ENCODE measurements at places on chromosomes 7 and 10.
A peak's percentile ranks its signal among the peaks of the same experiment; 100 is the strongest.

DNA sequence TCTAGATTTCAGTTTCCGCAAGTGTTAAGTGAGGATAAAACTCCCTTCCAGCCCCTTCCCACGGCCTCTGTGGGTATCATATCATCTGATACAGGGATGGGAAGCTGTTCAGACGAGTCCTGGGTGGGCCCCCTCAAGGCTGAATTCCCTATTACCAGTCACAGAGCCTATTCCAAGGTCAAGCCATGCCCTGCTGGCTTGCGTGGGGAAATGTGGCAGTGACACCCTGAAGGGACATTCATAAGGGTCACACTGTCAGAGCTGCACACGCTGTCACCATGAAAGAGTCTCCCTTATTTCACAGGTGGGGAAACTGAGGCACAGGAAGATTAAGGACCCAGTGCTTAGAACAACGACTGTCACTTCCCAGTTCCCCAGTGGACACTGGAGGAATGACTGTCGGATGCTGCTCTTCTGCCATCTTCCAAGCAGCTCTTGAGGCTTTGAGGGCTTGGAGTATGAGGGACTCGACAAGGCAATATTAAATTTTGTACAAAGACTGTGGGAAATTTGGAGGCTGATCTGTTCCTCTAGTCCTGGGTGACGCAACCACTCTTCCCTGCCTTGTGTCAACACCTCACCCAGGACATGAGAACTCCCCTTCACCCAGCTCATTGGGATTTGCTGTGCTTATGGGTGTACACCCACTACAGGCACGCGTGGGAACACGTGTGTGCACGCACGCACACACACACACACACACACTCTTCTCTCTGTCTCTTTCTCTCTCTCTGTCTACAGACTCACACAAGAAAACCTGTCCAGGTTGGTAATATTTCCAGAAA, 386.0 kb downstream of the RPS24 start:
- DNase-seq: no peak

DNA sequence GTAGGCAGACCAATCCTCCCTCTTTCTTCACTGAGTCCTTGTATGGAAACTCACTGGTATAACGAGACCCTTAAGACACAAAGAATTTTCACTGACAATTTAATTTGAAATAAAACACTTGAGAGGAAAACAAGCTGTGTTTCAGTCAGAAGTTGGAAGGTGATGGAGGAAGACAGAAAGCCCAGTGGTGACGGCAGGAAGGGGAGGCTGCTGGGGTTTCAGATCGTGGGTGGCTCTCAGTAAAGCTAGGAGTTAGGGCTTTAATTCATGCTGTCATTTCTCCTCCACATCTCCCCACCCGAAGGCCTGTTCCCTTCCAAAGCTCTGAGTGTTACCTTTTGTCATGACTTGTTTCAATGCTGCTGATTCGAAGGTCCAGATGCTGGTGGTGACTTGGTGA, 605.2 kb upstream of the DPP6 start:
- no peak for DNase-seq

GRCh38 chr7:137757146-137757925, 89.4 kb downstream of the DGKI start:
- peak; percentile 45 for DNase-seq

- peak; percentile 51 for DNase-seq
Measured at GRCh38 chr7:152435384-152436110, at the start of gene KMT2C. TSS of gene KMT2C (minus strand) at chr7:152436003. CDS start at chr7:152435786, 217 bp downstream.

DNA sequence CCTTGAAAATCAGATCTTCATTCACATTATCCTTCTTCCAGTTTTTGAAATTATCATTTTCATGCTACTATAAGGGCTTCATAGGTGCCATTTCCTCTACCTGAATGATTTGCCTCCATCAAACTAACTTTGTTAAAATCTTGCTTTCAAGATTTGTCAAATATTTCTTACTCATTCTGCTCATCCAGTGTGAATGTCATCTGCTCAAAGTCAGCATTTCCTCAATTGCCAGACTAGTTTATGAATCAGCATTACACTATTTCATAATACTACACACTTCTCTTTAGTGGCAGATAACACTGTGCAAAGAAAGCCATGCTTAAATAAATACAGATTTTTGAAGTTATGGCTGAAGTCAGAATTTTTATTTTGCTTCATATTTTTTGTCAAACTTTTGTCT, 21.3 kb upstream of the LIPF start:
- DNase-seq: peak; percentile 57

GRCh38 chr10:11237571-11237970, 219.9 kb downstream of the CELF2 start:
- no peak for DNase-seq

- no peak for DNase-seq
Measured at GRCh38 chr10:70315815-70316214, 32.0 kb upstream of the NPFFR1 start.

DNA sequence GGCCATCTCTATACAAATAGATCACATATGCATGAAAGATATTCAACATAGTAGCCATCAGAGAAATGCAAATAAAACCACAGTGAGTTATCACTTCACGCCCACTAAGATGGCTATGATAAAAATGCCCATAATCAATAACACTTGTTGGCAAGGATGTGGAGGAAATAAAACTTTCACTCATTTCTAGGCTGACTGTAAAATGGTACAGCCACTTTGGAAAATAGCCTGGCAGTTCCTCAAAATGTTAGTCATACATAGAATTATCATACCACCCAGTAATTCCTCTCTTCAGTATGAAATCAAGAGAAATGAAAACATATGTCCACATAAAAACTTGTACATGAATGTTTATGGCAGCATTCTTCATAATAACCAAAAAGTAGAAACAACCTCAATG, 324.9 kb downstream of the LRRTM3 start:
- no peak for DNase-seq

GRCh38 chr7:25851332-25852210, 300.4 kb upstream of the NFE2L3 start:
- DNase-seq: peak; percentile 82

- DNase-seq: no peak
Measured at GRCh38 chr10:90352288-90352687, 505.6 kb downstream of the HTR7 start.

GRCh38 chr10:44297963-44298362, 86.9 kb downstream of the CXCL12 start:
- DNase-seq: no peak

GRCh38 chr10:115773832-115774231, 499.2 kb downstream of the GFRA1 start:
- DNase-seq: no peak

GRCh38 chr10:133335246-133336117, 1.2 kb downstream of the CALY start:
- DNase-seq: peak; percentile 53

DNA sequence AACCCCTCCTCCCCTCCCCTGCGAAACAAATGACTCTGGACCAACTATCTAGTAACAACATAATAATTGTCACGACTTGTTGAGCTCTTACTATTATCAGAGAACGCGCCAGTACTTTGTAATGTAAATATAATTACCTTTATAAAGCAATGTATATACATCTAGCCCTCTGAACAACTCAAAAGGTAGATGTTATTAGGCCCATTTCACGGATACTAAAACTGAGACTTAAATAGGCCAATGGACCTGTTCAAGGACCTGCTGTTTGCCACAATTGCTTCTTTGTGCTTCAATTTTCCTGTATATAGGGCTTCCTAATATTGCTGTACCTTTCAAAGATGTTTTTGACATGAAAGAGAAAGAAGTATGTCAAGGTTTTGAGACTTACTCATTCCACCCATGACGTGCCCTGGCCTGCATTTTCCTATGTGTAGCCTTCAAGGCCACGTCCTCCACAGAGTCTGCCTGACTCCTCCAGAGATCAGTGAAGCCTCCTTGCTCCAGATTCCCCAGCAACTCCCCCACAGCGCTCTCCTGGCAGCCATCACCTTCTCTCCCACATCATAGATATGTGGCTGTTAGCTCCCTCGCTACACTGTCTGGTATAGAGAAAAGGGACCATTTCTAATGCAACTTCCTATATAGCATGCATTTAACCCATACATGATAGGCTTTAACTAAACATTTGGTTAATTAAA, 156.6 kb downstream of the SKIDA1 start:
- peak; percentile 55 for DNase-seq

Data from fibroblast of upper back skin (primary cell).